ENCODE measurements at places on chromosomes 1 and 21.

DNA sequence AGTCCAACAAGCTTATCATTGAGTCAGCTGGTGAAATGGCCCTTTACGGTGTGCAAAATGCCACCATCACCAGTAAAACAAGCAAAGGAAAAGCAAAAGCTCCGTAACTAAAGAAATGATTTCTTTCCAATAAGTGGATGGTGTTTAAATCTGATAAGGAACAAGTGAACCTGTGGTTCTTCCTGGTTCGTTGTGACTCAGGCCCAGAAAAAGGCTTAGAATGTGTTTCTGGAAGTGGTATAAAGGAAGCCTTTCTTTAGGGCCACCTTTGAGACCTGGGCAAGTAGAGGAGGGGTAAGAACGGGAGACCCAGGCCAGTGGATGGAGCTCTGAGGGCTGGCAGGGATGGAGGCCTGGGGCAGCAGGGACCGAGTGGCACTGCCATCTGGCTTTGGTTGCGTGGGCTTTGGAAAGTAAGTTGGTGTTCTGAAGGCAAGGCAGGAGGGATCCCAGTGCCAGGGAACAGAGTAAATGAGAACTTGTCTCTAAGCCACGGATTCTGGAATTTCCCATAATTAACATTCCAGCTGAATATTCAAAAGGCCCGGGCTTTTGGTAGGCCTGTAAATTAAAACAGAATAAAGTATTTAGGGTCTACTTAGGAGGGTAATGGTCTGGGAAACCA lies 87.9 kb upstream of the LMO4 start:
- no peak overlapping the region for H3K4me3 ChIP-seq
- no peaks in the 10 kb centered on the region for H3K36me3 ChIP-seq
- DNase-seq, result no peak
- H3K27me3 ChIP-seq, result no peaks in the 10 kb centered on the region
- H3K4me1 ChIP-seq, result no peaks in the 10 kb centered on the region

DNA sequence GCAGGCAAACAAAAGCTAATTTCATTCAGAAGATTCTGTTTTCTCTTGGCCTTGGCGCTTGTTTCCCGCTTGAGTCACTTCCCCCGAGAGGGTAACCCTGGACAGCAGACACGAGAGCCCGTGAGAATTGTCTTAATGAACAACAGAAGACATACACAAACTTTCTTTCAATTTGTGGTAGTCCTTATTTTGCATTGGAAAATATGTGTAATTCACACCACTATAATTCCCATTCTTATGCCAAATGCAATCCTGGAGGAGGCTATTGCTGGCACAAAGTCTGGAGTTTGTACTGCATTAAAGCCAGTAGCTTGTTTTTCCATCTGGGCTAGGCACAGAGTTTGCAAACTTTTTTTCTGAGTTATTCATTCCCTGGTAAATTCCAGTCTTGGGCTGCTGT lies 109.8 kb upstream of the IVNS1ABP start:
- peaks cover 18% of the 10 kb centered on the region for H3K4me1 ChIP-seq
- peak overlapping the region; percentile 87 for H3K27ac ChIP-seq
- no peaks in the 10 kb centered on the region for H3K27me3 ChIP-seq
- H3K36me3 ChIP-seq, result no peaks in the 10 kb centered on the region

- DNase-seq, result no peak
- H3K4me3 ChIP-seq, result no peak overlapping the region
- no peaks in the 10 kb centered on the region for H3K27me3 ChIP-seq
- no peaks in the 10 kb centered on the region for H3K4me1 ChIP-seq
- no peak overlapping the region for H3K27ac ChIP-seq
These were observed 555.0 kb upstream of the ADGRL4 start for GRCh38 chr1:79561521-79561978.

- peak; percentile 36 for DNase-seq
- H3K36me3 ChIP-seq, result no peaks in the 10 kb centered on the region
- no peaks in the 10 kb centered on the region for H3K27me3 ChIP-seq
- H3K4me1 ChIP-seq, result peaks cover 2% of the 10 kb centered on the region
- no peak overlapping the region for H3K4me3 ChIP-seq
These were observed 677.8 kb downstream of the USP25 start for GRCh38 chr21:16407403-16408240.

DNA sequence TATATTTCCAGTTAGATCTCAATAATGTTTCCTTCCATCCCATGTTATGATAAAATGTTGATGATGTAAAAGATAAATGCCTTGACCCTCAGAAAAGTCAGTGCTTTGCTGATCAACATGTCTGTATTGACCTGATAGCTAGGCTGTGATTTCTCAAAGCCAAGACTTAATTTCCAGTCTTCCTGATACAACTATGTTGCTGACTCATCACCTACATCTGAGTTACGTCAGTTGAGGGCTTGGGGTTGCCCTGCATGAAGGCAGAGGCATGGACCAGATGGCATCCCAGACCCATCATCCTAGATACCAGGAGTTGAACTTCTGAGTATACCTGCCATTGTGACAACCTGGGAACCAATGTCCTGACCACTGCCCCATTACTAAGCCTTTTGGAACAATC lies 4.8 kb downstream of the LCE1D start:
- DNase-seq, result no peak
- no peaks in the 10 kb centered on the region for H3K36me3 ChIP-seq
- no peaks in the 10 kb centered on the region for H3K27me3 ChIP-seq

- peak overlapping the region; percentile 96 for H3K4me3 ChIP-seq
- peaks cover 6% of the 10 kb centered on the region for H3K27me3 ChIP-seq
- peaks cover 27% of the 10 kb centered on the region for H3K4me1 ChIP-seq
- no peak for DNase-seq
- peaks cover 3% of the 10 kb centered on the region for H3K36me3 ChIP-seq
These were observed 581 bp downstream of the EFCAB14 start for GRCh38 chr1:46718340-46718726.

GRCh38 chr1:220453371-220453770 lies 74.6 kb upstream of the MARK1 start:
- DNase-seq, result no peak
- H3K27ac ChIP-seq, result no peak overlapping the region
- no peaks in the 10 kb centered on the region for H3K36me3 ChIP-seq
- H3K4me1 ChIP-seq, result no peaks in the 10 kb centered on the region
- no peaks in the 10 kb centered on the region for H3K27me3 ChIP-seq

- DNase-seq, result no peak
- H3K27ac ChIP-seq, result no peak overlapping the region
- peaks cover 2% of the 10 kb centered on the region for H3K27me3 ChIP-seq
- no peaks in the 10 kb centered on the region for H3K4me1 ChIP-seq
- H3K4me3 ChIP-seq, result no peak overlapping the region
These were observed 121.8 kb upstream of the TNR start for GRCh38 chr1:175865041-175865766.

GRCh38 chr1:211739671-211740411 lies 64.4 kb upstream of the NEK2 start:
- H3K27me3 ChIP-seq, result no peaks in the 10 kb centered on the region
- H3K27ac ChIP-seq, result no peak overlapping the region
- no peak overlapping the region for H3K4me3 ChIP-seq
- H3K36me3 ChIP-seq, result no peaks in the 10 kb centered on the region
- no peak for DNase-seq

DNA sequence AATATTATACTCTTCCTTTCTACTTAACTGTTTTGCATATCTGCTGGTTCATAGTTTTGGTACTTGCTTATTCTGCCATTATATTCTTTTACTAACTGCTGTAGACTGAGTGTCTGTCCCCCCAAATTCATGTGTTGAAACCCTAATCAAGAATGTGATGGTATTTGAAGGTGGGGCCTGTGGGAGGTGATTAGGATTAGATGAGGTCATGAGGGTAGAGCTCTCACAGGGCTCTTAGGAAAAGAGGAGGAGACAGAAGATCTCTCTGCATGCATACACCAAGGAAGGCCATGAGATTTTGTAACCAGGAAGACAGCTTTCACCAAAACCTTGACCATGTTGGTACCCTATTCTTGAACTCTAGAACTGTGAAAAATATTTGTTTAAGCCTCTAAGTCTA lies 354.1 kb upstream of the B3GALT2 start:
- H3K4me1 ChIP-seq, result no peaks in the 10 kb centered on the region
- H3K27me3 ChIP-seq, result no peaks in the 10 kb centered on the region
- H3K36me3 ChIP-seq, result no peaks in the 10 kb centered on the region
- DNase-seq, result no peak

- peak; percentile 34 for DNase-seq
- H3K4me1 ChIP-seq, result peaks cover 10% of the 10 kb centered on the region
- no peaks in the 10 kb centered on the region for H3K27me3 ChIP-seq
These were observed 6.2 kb downstream of the ZMYM1 start for GRCh38 chr1:35085421-35085820.

- no peaks in the 10 kb centered on the region for H3K36me3 ChIP-seq
- no peak overlapping the region for H3K27ac ChIP-seq
- H3K4me1 ChIP-seq, result no peaks in the 10 kb centered on the region
- no peak for DNase-seq
- H3K4me3 ChIP-seq, result no peak overlapping the region
These were observed 16.7 kb downstream of the LPAR3 start for GRCh38 chr1:84876353-84876752.

- DNase-seq, result peak; percentile 66
- peaks cover 2% of the 10 kb centered on the region for H3K27me3 ChIP-seq
- H3K4me3 ChIP-seq, result no peak overlapping the region
- no peaks in the 10 kb centered on the region for H3K36me3 ChIP-seq
These were observed 46.5 kb upstream of the RNF11 start for GRCh38 chr1:51189421-51190073.

GRCh38 chr1:24321697-24322469 lies 2.7 kb downstream of the GRHL3 start:
- no peak overlapping the region for H3K27ac ChIP-seq
- H3K27me3 ChIP-seq, result peaks cover 68% of the 10 kb centered on the region
- peak; percentile 11 for DNase-seq
- H3K36me3 ChIP-seq, result no peaks in the 10 kb centered on the region
- H3K4me3 ChIP-seq, result no peak overlapping the region
- peaks cover 5% of the 10 kb centered on the region for H3K4me1 ChIP-seq

GRCh38 chr1:240173836-240174235 lies 82.2 kb downstream of the FMN2 start:
- no peak for DNase-seq
- H3K4me1 ChIP-seq, result no peaks in the 10 kb centered on the region
- no peak overlapping the region for H3K4me3 ChIP-seq
- no peaks in the 10 kb centered on the region for H3K36me3 ChIP-seq

DNA sequence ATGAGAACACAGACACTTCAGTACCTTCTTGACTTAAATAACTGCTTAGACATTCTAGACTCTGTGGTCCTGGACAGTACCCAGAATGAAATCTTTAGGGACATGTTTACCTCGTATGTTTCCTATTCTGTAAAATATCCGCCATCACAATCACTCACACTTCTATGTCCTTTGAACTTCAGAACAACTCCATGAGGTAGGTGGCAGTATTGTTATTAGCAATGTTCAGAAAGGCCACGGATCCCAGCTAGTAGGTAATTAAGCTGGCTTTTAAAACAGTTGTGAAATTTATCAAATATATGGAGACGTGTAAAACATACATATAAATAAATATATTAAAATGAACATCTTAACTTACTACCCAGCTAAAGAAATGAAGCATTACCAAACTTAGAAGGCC lies 83.4 kb downstream of the CACHD1 start:
- no peak for DNase-seq
- no peak overlapping the region for H3K27ac ChIP-seq
- H3K4me3 ChIP-seq, result no peak overlapping the region
- H3K36me3 ChIP-seq, result no peaks in the 10 kb centered on the region

DNA sequence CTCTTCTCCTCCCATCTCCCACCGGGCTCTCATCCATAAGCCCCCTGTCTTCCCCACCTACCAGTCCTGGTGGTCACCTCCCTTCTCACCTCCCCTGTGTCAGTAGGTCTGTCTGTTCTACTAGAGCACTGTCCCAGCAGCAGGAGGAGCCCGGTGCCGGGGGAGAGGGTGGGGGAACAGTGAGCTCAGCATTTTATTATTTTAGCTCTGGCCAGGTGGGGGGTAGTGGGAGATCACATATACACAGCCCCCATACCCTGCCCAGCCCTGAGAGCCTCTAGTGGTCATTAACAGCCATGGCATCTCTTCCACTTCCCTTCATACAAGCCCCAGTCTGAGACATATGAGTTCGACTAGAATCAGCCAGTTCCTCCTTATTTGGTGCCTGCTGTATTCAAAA lies at the start of gene TMOD4:
TSS of gene TMOD4 (minus strand) at position 119 of the 400 bp plus-strand sequence. CDS start 1,106 bp downstream, outside the sequence.
- no peak within 1 kb of the TSS for H3K27ac ChIP-seq
- H3K4me1 ChIP-seq, result no peaks in the 10 kb centered on the region
- H3K36me3 ChIP-seq, result peaks cover 29% of the 10 kb centered on the region
- no peak within 1 kb of the TSS for H3K4me3 ChIP-seq
- DNase-seq, result peak; percentile 19

GRCh38 chr1:184379111-184379752 lies 7.6 kb upstream of the C1orf21 start:
- H3K4me1 ChIP-seq, result no peaks in the 10 kb centered on the region
- peaks cover 13% of the 10 kb centered on the region for H3K27me3 ChIP-seq
- no peak overlapping the region for H3K27ac ChIP-seq
- H3K36me3 ChIP-seq, result no peaks in the 10 kb centered on the region

- H3K27ac ChIP-seq, result no peak overlapping the region
- H3K27me3 ChIP-seq, result peaks cover 2% of the 10 kb centered on the region
- DNase-seq, result no peak
- H3K36me3 ChIP-seq, result no peaks in the 10 kb centered on the region
- H3K4me3 ChIP-seq, result no peak overlapping the region
- H3K4me1 ChIP-seq, result peaks cover 6% of the 10 kb centered on the region
These were observed 4.9 kb downstream of the PLEKHN1 start for GRCh38 chr1:970973-971730.

DNA sequence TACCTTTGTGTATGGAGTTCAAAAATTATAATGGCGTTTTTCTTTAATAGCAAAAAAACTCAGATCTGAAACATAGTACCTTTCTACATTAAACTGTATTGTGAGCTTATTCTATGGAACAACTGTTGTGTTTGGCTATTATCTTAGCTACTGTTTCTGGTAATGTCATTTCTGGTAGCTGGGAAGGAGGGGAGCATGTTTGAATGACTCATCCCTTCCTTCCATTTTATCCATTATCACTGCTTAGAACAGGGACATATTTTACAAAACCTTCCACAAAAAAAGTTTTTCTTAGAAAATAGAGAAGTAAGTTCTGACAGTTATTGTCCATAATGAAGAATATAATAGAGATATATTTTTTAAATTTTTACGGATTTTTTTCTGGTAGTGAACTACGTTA lies 128.3 kb downstream of the NRDC start:
- H3K36me3 ChIP-seq, result peaks cover 3% of the 10 kb centered on the region
- peak; percentile 87 for DNase-seq
- H3K27ac ChIP-seq, result peak overlapping the region; percentile 62
- peaks cover 20% of the 10 kb centered on the region for H3K4me1 ChIP-seq
- H3K4me3 ChIP-seq, result no peak overlapping the region

DNA sequence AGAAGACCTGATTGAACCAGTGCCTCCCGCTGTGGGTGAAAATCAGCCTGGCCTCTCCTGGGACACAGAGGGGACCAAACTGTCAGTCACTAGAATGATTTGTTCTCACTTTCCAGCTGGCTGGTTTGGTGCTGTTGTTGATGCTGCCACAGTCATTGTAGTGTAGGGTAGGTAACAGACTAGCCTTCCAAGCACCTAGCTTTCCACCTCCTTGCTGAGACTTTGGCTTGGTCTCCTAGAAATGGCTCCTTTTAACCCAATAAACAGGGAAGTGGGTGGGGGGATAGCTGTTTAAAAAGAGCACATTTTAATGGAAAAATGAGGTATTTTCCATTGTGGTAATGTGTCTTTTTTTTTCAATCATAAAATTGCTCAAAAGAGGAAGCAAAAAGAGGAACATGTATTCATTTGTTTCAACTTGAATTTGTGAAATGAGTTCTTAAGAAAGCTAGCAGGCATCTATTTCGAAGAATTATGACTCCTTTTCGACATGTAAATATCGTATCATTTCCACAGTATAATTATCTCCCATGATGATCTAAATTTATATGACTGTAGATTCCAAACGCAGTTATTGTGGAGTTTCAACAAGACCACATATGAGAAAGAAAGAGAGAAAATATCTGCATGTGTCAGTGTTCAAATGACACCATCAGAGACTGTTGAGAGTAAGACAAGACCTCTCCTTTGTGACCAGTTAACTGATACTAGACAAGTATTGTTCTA lies 190.1 kb downstream of the HLX start:
- H3K27ac ChIP-seq, result no peak overlapping the region
- H3K4me1 ChIP-seq, result no peaks in the 10 kb centered on the region
- no peaks in the 10 kb centered on the region for H3K27me3 ChIP-seq
- H3K4me3 ChIP-seq, result no peak overlapping the region

All from endothelial cell of umbilical vein (primary cell).